DMS79 (cell line): ENCODE measurements at places on chromosomes 5 and 9.
A peak's percentile ranks its signal among the peaks of the same experiment; 100 is the strongest.

GRCh38 chr5:108749128-108749861 is 1.6 kb downstream of the FER start:
- DNase-seq = no peak

DNA sequence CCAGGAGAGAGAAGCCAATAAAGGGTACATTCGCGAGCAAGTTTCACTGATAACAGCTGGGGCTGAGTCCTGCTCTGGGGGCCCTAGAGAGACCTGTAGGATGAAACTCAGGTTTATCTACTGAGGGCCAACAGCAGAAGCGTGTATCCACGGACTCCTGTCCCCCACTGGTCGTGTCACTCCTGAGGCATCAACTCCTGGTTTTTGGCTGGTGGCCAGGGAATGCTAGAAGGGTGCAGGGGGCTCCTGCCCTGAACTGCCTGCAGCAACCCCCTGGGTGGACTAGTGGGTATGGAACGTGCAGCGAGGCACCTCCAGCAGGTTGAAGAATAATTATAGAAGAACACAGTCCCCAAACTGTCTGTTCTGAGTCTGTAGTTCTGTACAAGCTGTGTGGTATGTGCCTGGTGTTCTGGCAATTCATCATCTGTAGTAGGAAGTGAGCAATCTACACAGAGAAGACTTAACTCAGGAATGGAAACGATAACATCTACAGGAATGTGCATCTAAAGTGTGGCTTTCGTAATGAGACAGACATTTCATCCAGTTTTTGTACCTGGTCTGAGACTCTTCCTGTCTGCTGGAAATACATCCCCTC is 64.5 kb upstream of the GNA14 start:
- no peak for DNase-seq

- DNase-seq = no peak
These were observed 51.5 kb downstream of the KLF9 start for GRCh38 chr9:70362952-70363351.

DNA sequence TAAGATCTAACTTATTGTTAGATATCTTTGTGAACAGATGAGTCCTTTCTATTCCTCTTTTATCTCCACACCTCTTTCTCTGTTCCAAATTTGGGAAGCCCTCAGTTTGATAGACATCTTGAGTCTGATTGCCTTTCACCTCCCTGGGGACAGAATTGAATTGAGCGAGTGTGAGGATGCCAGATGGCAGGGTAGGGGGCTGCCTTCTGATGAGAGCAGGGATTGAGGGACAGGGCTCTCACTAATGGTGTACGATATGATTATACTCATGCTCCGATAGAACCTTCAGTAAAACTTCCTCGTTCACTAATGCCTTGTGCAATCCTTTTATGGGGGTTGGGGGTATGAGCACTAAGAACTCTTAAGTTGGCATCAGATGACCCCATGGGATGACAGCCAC is 172.1 kb upstream of the DAP start:
- no peak for DNase-seq

- no peak for DNase-seq
These were observed 8.7 kb downstream of the PROP1 start for GRCh38 chr5:177987326-177987725.

GRCh38 chr5:27437594-27438200 is 399.3 kb upstream of the CDH9 start:
- DNase-seq = peak; percentile 84

DNA sequence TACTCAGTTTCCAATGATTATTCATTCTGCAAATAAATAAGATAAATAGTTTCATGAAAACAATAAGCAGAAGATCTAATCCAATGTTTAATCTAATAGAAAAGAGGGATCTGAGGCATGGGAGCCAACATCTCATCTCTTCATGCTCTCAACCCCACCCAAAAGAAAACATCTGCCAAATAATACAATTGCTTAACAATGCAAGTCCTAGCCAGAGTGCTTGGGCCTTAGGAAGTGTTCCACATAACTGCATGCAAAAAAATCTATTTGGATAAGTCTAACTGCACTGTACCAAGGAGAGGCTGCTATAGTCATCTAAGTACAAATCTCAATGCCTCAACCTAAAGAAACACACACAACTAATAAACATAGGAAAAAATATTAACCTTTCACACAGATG is 606.0 kb downstream of the CDH9 start:
- no peak for DNase-seq

- no peak for DNase-seq
These were observed 5.7 kb upstream of the EXOC3 start for GRCh38 chr5:437281-437771.

DNA sequence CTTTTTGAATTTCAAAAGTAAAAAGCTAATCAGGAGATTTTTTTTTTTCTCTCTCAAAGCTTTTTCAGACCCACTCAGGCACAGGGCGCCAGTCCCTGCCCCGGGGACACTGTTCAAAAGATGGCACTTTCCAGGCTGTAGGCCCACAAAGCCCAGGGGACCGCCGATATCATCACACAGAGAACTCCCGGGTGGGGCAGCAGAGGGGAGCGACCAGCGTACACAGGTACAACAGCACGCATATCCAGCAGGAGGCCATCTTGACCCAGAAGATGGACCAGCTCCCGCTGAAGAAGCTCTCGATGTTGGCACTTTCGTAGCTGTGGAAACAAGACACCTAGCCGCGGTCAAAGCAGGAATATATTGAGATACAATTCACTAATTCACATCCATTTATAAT is 108.3 kb downstream of the THBS4 start:
- no peak for DNase-seq

GRCh38 chr9:94160594-94161501 is 76.6 kb downstream of the PTPDC1 start:
- no peak for DNase-seq

DNA sequence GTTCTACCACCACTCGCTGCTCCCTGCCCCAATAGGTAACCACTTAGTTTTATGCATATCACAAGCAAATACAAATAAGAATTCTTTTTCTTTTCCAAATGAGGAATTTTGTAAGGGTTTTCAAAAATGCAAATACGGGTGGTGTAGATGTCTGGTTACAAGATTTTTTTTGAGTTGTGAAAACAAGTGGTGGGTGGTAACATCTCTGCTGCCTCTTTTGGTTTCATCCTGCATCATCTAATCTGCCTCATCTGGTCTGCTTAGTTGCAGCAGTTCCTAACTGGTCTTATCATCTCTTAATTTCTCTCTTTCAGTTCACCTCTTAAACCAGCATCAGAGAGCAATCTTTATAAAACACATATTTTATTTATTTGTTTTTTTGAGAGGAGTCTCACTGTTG is 5.3 kb downstream of the NFX1 start:
- DNase-seq = no peak

GRCh38 chr5:54362992-54363625 is 52.7 kb upstream of the ARL15 start:
- no peak for DNase-seq

- no peak for DNase-seq
These were observed 56.4 kb downstream of the BHMT start for GRCh38 chr5:79168031-79168430.

GRCh38 chr9:70933321-70933720 is 188.1 kb downstream of the TRPM3 start:
- DNase-seq = no peak

GRCh38 chr9:113186137-113186755 is 34.8 kb downstream of the FKBP15 start:
- no peak for DNase-seq

DNA sequence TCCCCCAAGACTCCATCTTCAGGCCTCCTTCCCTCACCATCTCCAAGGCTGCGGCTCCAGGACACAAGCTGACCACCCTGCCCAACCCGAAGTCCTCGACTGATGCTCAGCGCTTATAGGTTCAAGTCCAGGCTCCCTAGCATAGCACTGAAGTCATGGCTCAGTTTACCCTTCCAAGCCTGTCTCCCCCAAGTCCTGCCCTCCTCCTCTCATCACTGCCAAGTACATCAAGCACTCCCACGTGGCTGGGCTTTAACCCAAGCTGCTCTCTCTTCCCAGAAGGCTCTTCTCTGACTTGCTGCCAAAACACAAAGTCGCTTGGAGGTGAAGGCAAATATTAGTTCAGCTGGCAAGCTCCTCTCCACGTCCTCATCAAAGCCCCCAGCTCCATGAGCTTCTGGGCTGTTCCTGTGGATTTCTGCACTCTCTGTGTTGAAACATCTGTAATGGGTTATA is 22.1 kb upstream of the MARCHF6 start:
- DNase-seq = peak; percentile 60

DNA sequence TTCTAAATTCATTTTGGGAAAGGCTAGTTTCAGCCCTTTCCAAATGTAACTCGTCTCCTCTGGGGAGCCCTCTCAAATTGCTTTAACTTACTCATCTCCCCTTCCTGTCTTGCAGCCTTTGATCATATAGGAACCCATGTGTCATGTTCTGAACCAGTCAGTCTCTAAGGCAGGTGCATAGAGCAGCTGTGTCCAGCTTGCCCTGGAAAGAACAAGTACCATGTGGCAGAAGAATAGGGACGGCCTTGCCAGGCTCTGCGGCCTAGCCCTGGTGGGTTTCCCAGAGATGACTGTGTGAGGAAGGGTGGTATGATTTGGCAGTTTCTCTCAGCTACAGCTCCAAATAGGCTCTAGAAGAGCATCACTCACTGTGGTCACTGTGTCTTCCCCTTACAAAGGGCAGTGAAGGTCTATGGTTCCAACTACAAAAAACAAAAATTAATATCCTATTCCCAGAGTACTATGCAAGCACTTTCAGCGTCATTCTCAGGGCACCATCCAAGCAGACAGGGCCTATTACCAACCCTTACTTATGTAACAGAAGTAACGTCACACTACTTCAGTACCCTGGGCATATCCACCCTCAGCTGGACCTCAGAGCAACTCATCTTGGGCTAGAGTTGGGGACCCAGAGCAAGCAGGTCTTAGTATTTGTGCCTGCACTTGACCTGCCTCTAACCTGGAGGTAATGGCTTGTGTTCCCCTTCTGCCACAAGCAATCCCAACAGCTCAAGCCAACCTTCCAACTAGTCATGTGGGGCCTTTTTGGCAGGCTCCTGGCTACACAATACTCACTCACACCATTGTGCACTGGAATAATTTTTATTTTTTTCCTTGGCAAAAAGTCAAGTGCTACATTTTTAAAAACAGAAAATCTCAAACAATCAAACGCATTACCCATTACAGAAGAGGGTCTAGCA is 37.2 kb upstream of the UBAP2 start:
- no peak for DNase-seq

DNA sequence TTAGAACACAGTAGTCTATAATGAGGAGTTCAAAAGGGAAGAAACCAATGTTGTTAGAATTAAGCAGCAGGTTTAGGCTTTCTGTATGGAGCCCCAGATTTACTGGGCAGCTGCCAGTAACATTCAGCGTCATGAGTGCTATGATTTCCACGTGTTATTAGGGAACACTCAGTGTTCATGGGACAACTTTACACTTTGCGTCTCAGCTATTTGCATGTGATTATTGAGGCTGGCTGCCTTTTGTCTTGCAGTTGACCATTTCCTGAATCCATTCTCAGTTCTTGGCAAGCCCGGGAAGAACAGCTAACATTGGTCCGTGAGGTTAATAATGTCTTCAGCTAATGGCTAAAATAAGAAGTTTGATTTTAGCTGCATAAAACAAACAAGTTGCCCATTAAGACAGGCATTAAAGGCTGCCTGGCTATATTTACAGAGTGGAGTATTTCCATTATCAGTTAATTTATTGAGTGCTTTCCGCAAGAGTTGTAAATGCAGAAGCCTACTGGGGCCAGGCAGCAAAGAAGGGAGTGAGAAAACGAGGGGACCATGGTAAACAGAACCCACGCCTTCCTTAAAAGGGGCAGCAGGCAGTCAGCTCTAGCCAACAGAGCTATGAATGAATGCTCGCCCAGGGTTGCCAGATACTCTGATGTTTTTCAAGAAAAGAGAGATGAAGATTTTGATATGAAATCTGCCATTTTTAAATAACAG is 120.9 kb downstream of the PIP5K1B start:
- DNase-seq = peak; percentile 43

GRCh38 chr5:28766565-28767158 is 1728.3 kb upstream of the CDH9 start:
- no peak for DNase-seq

DNA sequence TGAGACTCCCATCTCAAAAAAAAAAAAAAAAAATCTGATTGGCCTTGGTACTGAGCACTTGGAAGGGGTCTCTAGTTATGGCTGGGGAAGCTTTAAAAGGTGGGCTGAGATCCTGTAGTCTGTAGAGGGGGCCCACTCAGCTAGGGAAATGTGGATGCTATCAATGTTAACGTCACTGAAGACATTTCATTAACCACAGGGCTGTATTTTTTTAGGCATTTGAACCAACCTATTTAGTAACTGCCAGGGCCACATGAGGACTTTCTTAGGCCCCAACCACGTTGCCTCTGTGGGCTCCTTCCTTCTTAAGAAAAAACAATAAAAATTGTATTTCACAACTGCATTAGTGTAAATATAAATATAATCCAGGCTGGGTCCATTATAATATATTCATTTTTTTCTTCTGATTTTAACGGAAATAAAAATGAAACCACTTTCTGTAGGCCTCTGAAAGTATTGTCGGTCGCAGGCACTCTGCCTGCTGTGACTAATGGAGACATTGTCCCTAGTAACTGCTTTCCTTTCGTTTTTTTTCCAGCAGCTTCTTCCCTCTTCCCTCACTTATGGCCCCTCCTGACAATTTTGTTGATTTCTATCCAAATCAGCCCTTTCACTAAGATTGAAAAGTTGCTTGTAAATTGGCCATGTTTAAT is 71.6 kb downstream of the GCNT1 start:
- DNase-seq = no peak

DNA sequence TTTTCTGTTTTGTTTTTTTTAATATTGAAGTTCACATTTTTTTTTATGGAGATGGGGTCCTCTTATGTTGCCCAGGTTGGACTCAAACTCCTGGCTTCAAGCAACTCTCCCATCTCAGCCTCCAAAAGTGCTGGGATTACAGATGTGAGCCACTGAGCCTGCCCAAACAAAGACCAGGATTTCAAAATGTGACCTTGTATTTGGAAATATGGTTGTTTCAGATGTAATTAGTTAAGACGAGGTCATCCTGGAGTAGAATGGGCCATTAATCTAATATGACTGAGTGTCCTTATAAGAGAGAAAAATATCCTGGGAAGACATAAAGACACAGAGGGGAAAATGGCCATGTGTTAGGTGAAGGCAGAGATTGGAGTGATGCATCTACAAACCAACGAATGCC is 340.5 kb downstream of the RAB3C start:
- no peak for DNase-seq

- no peak for DNase-seq
These were observed 179.6 kb upstream of the MPDZ start for GRCh38 chr9:13459071-13459470.

DNA sequence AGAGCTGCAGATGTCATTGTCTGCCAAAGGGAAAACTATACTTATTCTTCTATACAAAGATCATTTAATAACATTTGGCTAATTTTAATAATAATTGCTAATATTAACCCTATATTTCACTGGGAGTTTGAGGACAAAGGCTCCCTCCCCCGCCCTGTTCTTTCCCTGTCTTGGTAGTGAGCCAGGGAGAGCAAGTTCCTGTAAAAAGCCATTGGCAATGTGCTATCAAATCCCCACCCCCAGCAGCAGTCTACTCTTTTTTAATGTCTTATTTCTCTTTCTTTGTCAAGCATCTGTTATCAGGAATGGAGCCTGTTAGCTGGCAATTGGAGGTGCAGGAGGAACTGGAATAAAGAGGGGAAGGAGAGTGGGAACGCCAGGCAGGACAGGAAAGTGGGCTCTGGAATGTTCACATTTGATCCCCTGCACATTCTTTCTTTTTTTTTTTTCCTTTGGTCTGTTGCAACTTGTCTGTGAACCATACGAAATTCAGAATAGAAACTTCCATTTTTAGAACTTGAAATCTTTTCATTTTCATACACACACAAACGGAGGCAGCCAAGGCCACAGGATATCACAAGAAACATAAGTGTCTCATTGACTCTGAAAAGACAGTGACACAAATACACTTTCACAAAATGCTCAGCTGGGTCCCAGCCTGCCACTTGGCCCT is 664.8 kb upstream of the ZNF608 start:
- DNase-seq = no peak

GRCh38 chr9:129455151-129455995 is 165.5 kb downstream of the C9orf50 start:
- no peak for DNase-seq
